Anterior cingulate cortex (tissue), 58 donors: ENCODE measurements at places on chromosomes 7 and 10.

DNA sequence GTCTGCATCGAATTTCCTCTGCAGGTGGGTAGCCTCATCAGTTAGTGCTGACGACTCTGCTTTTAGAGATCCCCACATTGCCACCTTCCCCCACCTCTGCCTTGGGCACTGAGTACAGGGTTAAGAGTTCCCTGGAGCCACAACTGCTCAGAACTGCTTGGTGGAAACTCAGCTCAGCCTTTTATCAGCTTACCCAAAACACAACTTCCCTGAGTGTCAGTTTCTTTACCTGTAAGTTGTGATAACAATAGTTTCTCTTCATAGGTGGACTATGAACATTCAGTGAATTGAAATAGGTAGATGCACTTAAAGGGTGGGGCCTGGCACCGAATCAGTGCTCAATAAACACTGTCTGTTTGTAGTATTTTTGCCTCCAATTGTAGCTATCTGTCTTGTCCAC, 11.3 kb downstream of the ASB13 start:
- DNase-seq, result no peak

DNA sequence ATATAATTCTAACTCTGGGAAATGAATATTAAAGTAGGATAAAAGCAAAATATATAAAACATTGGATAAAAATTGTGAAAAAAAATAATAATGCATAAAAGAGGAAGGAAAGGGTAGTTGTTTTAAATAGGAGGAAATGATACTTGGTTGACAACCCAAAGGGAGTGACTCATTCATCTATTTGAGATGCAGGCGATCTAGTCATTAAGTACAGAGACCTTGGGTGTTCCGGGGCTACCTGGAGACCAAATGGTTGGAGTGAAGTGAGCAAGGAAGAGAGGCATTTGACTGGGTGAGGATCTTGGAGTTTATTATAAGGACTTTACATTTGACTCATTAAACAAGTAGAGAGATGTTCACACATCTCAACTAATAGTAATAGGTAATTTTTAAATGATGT, 111.0 kb downstream of the LRRTM3 start:
- no peak for DNase-seq

DNA sequence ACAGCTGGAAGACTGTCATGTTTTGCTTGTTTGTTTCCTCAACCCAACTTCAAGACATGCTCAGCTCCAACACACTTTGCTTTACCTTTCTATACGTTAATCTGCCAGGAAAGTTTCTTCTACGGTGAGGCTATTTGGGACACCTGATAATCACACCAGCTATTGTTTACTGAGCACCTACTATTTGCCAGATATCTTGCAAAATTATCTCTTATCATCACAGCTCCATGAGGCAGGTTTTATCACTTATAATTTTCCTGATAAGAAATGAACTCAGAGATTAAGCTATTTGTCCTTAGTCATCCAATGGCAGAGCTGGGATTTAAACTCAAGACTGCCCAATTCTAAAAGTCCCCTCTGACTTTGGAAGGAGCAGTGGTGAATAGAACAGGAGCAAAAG, 117.4 kb downstream of the CREB5 start:
- no peak for DNase-seq

DNA sequence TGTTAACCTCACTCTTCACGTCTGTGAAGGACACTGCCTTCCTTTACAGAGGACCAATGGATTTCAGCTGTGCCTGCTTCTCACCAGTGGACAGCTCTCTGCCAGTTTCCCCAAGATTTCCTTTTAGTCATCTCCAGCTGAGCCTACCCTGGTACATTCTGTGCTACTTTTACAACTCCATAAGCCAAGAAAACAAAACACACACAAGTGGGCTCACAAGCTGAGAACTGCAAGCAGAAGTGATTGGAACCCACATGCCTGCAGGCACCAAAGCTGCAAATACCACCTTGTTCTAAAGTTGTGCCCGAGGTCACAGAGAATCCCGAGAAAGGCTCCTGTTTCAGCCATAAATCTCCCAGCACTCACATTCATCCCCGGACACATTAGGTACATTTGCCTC, 636.8 kb downstream of the PHTF2 start:
- DNase-seq, result no peak
